ENCODE measurements at places on chromosomes 7 and 10. TPM values are rescaled to one million over a fixed set of nuclear protein-coding genes. Genes with fewer than 3 reads are reported as not detected.

DNA sequence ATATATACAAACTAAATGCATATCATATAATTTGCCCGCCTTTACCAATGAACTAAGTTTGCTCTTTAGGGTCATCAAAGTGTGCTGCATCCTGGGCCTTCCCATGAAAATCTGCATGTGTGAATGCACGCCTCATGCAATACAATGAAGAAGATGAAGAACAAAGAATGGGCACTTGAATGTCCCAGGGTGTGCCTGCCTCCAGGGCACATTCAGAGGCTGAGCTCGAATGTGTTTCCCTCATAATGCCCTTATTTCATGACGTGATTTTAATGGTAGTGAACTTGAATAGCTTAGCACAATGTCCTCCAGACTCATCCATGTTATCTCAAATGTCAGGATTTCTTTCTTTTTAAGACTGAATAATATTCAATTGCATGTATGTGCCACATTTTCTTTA lies 824.9 kb downstream of the TNS3 start:
- DNase-seq = no peak

DNA sequence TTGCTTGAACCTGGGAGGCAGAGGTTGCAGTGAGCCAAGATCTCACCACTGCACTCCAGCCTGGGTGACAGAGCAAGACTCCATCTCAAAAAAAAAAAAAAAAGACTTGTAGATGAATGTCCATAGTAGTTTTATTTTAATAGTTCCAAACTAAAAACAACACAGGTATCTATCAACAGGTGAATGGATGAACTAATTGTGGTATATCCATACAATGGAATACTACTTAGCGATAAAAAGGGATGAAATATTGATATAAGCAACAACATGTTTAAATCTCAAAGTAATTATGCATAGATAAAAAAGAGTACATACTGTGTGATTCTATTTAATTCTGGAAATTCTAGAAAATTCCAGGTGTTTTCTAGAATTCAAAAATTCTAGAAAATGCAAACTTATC lies 37.5 kb upstream of the MRPS16 start:
- DNase-seq = no peak

- no peak for DNase-seq
These were observed 384.0 kb downstream of the KCNMA1 start for GRCh38 chr10:77253556-77254064.

- no peak for DNase-seq
These were observed 475 bp upstream of the NRBF2 start for GRCh38 chr10:63132651-63133055.

DNA sequence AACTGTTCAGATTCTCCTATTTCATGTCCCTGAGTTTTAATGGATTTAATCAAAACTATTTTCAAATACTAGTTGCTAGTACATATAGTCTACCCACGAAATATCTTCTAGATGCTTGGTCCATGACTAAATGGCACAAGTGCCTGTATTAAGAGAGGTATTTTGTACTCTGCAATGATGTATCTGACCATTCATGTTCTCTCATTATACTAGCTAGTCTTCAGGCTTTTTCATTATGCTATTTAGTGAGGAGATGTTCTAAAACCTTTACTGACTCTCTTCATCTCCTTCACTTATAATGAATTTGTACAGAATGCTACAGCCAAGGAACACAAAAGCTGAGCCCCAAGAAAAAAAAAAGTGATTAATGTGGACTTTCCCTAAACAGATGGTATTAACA lies 222.5 kb downstream of the AHR start:
- DNase-seq = no peak

- no peak for DNase-seq
These were observed 5.8 kb upstream of the PDCD4 start for GRCh38 chr10:110865809-110866482.

Gene HMX2
- not detected for polyA plus RNA-seq

- DNase-seq = no peak
These were observed 149.9 kb downstream of the CPED1 start for GRCh38 chr7:121138262-121138933.

Gene EEPD1
- polyA plus RNA-seq = 6.8 TPM

Gene DYDC2
- polyA plus RNA-seq = 0.25 TPM

Gene TMEM176B
- 1,317 TPM for polyA plus RNA-seq

Gene WDR86
- polyA plus RNA-seq = 0.35 TPM

GRCh38 chr7:101241015-101241363 lies 3.4 kb upstream of the CLDN15 start:
- DNase-seq = no peak

DNA sequence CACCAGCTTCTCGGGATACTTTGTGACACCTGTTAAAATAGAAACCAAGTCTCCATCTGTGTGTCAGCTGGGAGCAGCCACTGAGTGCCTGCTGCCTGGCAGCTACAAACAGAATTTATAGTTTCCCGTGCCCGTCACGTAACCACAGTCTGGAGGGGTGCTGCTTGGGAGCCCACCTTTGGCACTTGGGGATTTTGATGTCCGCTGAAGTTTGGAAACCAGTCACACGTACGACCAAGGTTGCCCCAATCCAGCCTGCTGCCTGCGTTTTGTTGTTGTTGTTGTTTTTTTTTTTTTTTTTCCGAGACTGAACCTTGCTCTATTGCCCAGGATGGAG lies 1.6 kb downstream of the TRRAP start:
- DNase-seq = no peak

Gene INPP5A
- polyA plus RNA-seq = 4.3 TPM

DNA sequence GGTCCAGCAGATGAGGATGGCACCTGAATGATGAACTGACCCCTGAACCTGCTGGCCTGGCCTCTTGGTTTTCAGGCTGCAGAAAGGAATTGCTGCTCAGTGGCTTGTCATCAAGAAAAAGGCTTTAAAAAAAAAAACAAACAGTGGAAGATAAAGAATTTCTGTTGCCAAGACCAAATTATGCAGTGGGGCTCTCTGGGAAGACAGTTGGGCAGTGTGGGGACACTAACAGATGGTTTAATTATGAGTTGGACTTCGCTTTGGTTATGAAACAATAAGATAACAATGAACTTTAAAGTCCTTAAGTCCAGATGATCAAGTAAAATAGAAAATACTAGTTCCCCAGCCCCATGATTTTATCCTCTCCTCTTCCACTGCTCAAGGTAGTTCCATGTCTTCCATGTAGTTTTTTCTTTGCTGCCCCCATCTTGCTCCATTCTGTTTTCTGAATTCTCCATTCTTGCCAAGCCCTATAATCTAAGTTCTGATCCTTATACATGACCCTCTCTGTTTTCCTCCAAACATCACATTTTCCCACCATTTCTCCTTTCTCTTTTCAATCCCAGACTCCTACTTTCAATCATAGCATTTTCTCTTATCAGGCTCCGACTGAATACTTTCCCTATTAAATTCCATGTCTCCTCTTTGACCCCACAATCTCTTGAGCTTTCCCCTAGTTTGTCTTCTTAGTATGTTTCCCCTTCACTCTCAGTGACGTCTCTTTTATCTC lies 52.6 kb downstream of the ANK3 start:
- DNase-seq = no peak

Gene MKX
- 3.0 TPM for polyA plus RNA-seq

GRCh38 chr10:13593535-13593934 lies 6.8 kb downstream of the PRPF18 start:
- DNase-seq = no peak

Gene ATRNL1
- 1.4 TPM for polyA plus RNA-seq

DNA sequence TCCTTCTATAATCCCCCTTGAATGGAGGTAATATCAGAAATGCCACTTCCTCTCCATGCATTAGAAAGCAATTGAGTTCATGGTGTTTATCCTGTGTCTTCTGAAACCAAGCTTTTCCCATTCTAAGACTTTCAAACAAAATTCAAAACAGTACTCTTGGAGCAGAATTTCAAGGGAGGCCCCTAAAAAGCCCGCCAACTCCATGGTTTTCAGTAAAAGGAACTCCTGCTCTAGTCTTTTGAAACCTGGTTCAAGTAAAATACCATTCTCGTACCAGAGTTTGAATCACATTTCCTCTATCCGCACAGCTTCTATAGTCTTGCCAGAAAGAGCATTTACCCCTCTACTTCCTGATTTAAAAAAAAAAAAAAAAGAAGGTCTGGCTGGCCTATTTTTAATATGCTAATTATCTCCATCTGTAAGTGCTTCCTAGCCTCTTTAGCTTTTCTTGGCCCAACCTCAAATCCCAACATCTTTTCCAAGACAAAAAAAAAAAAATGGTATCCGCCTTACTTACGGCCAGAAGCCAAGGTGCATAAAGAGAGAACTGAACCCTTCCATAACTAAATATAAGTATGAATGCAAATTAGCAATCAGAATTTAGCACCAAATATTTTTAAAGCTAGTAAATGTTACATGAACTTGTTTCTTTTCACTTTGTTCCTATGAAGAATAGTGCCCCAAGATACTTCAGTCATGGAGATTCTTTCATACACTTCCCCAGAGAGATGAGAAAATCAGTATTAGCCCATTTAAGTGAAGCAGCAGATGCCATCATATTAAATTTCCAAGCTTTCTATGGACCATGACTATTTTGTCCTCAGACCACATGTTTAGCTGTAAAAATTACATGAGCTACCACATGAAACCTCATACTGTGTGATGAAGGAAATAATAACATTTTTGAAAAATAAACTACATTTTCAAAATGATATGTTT lies 199.9 kb upstream of the FAM3C start:
- no peak for DNase-seq

DNA sequence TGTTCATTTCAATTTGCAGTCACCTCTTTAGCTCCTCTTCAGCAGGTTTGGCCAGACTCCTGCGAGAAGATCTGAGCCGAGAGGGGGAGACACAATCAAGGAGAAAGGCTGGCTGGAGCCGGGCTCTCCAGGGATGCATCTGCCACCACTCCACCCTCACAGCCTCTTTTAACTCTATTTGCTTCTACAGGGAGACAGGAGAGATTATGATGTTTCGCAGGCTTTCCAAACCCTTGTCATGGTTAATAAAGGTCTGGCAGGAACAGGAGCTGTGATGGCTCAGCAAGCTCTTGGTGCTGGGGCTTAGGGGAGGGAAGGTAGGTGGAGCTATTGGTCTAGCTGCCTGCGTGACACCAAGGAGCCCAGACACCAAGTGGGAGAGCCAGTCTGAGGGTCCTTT lies 448.1 kb upstream of the PODXL start:
- no peak for DNase-seq

DNA sequence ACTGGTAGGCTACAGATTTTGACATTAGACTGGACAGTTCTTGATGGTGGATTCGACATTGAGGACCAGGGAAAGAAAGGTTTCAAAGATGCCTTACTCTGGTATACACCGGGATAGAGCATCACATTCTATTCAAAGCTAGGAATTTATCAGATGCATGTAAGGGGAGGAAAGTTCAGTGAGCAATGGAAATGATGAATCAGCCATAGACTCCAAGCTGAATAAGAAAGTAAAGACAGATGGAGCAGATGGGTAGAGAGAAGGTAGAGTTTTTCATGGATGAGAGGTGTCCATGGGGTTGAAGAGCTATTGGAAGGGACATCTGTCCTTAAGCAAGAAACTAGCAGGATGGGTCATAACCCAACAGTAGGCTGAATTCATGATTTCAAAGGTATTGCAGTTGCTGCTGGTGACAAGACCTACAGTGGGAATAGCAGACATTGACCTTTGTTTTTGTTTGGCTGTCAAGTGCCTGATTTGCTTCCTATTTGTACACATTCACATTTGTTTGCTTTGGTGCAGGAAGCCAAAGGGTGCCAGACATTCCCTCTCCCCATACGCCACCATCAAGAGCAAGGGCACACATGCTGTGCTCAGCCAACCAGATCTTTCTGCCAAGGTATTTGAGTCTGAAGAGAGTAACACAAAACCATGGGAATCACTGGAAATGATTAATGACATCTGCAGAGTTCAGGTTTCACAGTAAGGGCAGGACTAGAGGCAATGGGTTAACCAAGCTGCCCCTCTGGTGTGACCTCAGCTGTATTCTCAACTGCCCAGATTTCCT lies 8.6 kb upstream of the CACUL1 start:
- DNase-seq = no peak

GRCh38 chr7:81195033-81195432 lies 276.2 kb upstream of the SEMA3C start:
- DNase-seq = no peak

DNA sequence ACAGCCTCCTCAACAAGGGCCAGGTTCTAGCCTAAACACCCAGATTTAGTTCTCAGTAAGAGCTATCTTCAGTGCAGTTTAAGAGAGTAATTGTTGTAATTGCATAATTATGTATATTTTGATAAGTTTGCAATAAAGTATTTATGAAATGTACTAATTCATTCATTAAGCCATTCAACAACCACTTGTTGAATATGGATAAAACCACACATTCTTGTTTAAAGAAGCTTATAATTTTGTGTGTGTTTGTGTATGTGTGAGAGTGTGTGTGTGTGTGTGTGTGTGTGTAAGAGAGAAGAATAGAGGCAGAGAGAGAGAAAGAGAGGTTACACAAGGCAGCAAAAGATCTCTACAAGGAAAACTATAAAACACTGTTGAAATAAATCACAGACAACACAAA lies 115.0 kb upstream of the SLC25A13 start:
- DNase-seq = no peak

- no peak for DNase-seq
These were observed 226.4 kb upstream of the HABP2 start for GRCh38 chr10:113326160-113327111.

- DNase-seq = no peak
These were observed 48.4 kb upstream of the GSAP start for GRCh38 chr7:77464589-77464988.
